Heart left ventricle (tissue), 16 donors: ENCODE measurements at places on chromosomes 12 and 14. TPM values are rescaled to one million over a fixed set of nuclear protein-coding genes. Genes with fewer than 3 reads are reported as not detected.

DNA sequence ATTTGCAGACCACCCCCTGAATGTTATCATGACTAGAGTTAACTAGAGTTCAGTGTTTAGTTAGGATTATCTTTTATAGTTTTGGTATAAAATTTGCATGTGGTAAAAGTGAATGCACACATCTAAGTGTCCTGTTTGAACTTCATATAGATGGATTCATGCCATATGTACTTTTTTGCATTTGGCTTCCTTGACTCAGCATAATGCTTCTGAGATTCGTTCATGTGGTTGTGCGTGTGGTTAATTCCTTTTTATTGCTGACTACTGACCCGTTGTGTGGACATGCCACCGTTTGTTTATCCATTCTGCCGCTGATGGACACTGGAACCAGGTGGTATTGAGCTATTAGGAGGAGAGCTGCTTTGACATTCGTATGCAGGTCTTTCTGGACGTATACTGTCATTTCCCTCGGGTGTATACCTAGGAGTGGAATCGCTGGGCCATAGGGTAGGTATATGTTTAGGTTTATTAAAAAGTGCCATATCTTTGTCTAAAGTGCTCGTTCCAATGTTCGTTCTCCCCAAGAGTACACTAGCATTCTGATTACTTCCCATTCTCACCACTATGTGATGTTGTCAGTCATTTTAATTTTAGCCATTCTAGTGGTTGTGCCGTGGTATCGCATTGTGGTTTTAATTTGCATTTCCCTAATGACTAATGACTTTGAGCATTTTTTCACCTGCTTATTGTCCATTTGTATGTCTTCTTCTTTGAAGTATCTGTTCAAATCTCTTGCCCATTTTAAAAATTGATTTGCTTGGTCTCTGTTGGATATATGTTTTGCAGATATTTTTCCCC, 37.7 kb downstream of the RIN3 start:
- H3K36me3 ChIP-seq: no peaks in the 10 kb centered on the region
- H3K27me3 ChIP-seq: no peaks in the 10 kb centered on the region
- H3K4me1 ChIP-seq: no peaks in the 10 kb centered on the region
- no peak for DNase-seq
- no peak overlapping the region for H3K27ac ChIP-seq

- no peak overlapping the region for H3K4me3 ChIP-seq
- H3K27me3 ChIP-seq: no peaks in the 10 kb centered on the region
- H3K27ac ChIP-seq: no peak overlapping the region
- H3K4me1 ChIP-seq: no peaks in the 10 kb centered on the region
- DNase-seq: no peak
Observed at GRCh38 chr14:71267007-71267513, 359.8 kb downstream of the PCNX1 start.

DNA sequence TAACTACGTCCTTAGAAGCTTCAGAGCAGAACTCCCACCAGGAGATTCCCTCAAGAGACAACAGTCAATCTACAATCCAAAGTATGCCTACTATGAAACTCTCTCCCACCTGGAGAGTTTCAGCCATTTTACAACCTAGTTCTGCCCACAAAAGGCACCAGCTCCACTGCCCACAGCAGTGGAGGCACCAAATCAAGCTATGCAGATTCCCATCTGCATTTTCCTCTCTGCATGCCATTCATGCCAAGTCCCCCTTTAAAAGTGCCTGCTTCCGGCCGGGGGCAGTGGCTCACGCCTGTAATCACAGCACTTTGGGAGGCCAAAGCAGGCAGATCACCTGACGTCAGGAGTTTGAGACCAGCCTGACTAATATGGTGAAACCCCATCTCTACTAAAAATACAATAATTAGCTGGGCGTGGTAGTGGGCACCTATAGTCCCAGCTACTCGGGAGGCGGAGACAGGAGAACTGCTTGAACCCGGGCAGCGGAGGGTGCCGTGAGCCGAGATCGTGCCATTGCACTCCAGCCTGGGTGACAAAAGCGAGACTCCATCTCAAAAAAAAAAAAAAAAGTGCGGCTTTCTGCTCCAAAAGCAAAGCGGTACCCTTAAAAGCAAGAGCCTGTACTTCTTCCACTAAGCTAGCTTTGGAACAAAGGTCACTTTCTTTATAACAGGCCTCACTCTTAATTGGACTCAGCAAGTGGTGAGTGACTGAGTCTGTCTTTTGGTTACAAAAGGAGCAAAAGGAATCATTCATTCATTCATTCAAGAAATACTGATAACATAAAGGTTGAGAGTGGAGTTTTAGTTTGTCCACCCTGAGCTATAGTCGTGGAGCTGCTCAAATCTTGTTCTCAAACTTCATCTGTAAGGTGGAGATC, 10.1 kb upstream of the DLGAP5 start:
- H3K4me3 ChIP-seq: no peak overlapping the region
- no peak for DNase-seq
- H3K27ac ChIP-seq: no peak overlapping the region
- H3K36me3 ChIP-seq: no peaks in the 10 kb centered on the region
- H3K4me1 ChIP-seq: no peaks in the 10 kb centered on the region

- peaks cover 41% of the 10 kb centered on the region for H3K36me3 ChIP-seq
- no peak for DNase-seq
- H3K27ac ChIP-seq: peak overlapping the region; percentile 97
- H3K4me3 ChIP-seq: peak overlapping the region; percentile 98
- peaks cover 15% of the 10 kb centered on the region for H3K4me1 ChIP-seq
- H3K27me3 ChIP-seq: no peaks in the 10 kb centered on the region
Observed at GRCh38 chr14:24213866-24214662, 776 bp upstream of the CHMP4A start.

DNA sequence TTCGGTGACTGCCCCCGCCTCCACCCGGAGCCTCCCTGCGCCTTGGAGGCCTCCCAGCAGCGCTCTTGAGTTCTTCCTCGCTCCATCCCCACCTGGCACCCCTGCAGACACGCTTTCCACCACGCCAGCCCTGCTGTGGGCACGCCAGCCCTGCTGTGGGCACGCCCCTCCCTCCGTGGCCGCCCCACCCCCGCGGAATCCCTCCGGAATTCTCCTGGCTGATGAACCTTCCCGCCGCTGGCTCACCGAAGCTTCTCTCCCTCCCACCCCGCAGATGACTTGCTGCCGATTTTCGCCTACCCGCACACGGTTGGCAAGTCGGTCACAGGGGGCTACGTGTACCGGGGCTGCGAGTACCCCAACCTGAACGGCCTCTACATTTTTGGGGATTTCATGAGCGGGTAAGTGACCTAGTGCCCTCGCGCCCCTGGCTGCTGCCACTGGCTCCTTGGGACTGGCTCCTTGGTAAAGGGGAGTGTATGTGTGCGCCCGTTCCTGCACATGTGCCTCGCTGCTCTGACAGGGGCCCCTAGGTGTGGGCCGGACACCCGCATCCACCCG, 15.2 kb downstream of the HHIPL1 start:
- H3K36me3 ChIP-seq: no peaks in the 10 kb centered on the region
- peaks cover 24% of the 10 kb centered on the region for H3K27me3 ChIP-seq
- H3K27ac ChIP-seq: no peak overlapping the region
- DNase-seq: peak; percentile 46

DNA sequence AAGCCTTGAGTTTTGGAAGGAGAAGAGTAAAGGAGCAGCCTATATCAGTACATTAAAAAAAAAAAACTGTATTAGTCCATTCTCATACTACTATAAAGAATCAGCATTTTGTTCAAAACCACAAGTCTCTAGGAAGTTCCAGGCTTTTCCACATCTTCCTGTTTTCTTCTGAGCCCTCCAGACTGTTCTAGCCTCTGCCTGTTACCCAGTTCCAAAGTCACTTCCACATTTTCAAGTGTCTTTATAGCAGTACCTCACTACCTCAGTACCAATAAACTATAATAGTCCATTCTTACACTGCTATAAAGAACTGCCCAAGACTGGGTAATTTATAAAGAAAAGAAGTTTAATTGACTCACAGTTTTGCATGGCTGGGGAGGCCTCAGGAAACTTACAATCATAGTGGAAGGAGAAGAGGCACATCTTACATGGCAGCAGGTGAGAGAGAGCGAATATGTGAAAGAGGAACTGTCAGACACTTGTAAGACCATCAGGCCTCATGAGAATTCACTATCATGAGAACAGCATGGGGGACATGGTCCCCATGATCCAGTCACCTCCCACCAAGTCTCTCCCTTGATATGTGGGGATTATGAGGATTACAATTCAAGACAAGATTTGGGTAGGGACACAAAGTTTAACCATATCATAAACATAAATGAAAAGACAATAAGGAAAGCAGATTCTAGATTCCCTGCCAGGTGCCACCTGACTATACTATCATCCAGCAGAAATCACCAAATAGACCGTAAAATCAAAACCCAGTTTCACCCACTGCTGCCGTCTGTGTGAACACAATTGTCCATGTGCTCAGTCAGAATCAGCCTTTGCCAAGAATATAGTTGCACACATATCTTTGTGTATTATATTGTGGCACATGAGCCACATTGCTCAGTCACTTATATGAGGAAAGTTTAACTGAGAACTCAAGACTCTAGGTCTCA, 27.8 kb downstream of the TOGARAM1 start:
- H3K27me3 ChIP-seq: no peaks in the 10 kb centered on the region
- peaks cover 17% of the 10 kb centered on the region for H3K4me1 ChIP-seq
- no peak for DNase-seq
- no peak overlapping the region for H3K4me3 ChIP-seq

GRCh38 chr14:72662214-72662613, 231.7 kb downstream of the DPF3 start:
- peaks cover 17% of the 10 kb centered on the region for H3K4me1 ChIP-seq
- no peaks in the 10 kb centered on the region for H3K36me3 ChIP-seq
- H3K27ac ChIP-seq: no peak overlapping the region
- H3K4me3 ChIP-seq: no peak overlapping the region
- H3K27me3 ChIP-seq: no peaks in the 10 kb centered on the region

GRCh38 chr14:103966631-103967030, 24.3 kb upstream of the RD3L start:
- H3K27ac ChIP-seq: no peak overlapping the region
- H3K4me1 ChIP-seq: no peaks in the 10 kb centered on the region
- H3K4me3 ChIP-seq: no peak overlapping the region
- no peak for DNase-seq
- H3K36me3 ChIP-seq: no peaks in the 10 kb centered on the region

DNA sequence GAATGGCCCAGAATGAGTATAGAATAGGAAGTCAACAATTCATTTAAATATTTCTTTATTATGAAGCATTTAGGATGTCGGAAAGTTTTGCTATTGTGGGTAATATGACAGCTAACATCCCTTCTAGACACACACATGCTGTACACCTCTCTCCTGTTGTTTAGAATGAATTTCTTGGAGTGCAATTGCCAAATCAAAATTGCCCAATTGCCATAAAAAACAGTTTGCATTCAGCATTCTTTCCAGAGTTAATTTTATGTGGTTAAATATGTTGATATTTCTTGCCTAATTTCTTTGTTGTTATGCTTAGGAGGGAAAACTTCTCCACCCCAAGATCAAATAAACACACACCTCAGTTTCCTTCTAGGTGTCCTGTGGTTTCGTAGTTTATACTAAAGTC, 16.9 kb upstream of the SMCO2 start:
- peaks cover 8% of the 10 kb centered on the region for H3K4me1 ChIP-seq
- H3K27ac ChIP-seq: no peak overlapping the region
- H3K27me3 ChIP-seq: no peaks in the 10 kb centered on the region
- no peak overlapping the region for H3K4me3 ChIP-seq
- no peaks in the 10 kb centered on the region for H3K36me3 ChIP-seq
- DNase-seq: no peak

DNA sequence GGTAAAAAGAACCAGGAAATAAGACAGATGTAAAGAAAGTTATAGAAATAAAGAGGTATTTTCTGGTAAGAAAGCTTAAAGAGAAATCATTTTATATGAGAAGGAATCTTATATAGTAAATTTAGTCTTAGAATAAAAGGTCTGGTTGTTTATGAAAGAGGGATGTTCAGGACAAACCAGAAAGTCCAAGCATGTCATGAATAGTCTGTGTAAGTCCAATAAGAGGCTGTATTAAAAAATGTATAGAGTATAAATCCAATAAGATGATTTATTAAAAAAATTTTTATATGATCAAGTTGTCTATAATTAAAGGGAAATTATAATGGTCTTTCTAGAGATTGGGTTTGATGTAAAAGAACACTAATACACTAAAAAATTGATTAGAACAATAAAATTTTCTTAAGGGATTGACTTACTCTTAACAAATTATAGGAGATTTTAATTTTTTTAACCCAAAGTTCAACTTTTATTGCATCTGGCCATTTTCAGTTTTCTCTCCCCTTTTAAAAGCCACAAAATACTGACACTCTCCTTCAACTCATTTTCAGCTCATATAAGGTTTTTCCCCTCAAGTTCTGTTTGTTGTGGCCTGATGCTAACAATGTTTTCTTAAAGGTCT, 35.1 kb downstream of the ST8SIA1 start:
- no peak overlapping the region for H3K27ac ChIP-seq
- no peak overlapping the region for H3K4me3 ChIP-seq
- no peaks in the 10 kb centered on the region for H3K27me3 ChIP-seq
- H3K36me3 ChIP-seq: no peaks in the 10 kb centered on the region
- H3K4me1 ChIP-seq: no peaks in the 10 kb centered on the region

DNA sequence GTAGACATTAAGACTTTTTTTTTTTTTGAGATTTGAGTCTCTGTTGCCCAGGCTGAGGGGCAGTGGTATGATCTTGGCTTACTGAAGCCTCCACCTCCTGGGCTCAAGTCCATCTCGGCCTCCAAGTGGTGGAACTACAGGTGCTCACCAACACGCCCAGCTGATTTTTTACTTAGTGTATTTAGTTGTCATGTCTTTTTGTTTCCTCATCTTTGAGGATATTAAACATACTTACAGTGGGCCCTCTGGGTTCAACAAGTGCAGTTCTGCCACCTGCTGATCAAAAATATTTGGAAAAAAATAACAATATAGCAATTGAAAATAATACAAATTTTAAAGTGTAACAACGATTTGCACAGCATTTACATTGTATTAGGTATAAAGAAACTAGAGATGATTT, 4.4 kb upstream of the B4GALNT1 start:
- H3K4me1 ChIP-seq: no peaks in the 10 kb centered on the region
- peaks cover 35% of the 10 kb centered on the region for H3K27me3 ChIP-seq
- DNase-seq: no peak
- H3K4me3 ChIP-seq: no peak overlapping the region
- H3K36me3 ChIP-seq: no peaks in the 10 kb centered on the region

- no peak for DNase-seq
- H3K4me3 ChIP-seq: no peak overlapping the region
- H3K36me3 ChIP-seq: no peaks in the 10 kb centered on the region
Observed at GRCh38 chr14:37865719-37866549, 270.5 kb downstream of the TTC6 start.

DNA sequence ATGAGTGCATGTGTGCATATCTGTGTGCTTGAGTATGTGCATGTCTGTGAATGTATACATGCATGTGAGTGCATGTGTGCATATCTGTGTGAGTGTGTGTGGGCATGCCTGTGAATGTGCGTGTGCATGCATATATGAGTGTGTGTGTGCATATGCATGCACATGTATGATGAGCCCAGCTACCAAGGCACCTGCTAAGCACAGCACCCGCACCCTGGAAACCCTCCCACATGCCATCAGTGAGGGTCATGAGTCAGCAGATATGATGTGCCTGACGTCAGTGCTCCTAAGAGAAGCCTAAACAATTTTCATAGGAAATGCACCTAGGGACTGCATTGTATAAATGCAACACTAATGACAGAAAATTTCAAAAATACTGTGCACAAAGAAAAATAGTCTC, 151.1 kb downstream of the KIF26A start:
- no peak overlapping the region for H3K27ac ChIP-seq
- no peak for DNase-seq

GPR135 gene
- total RNA-seq: 2.1 TPM

TAS2R42 gene
- total RNA-seq: not detected

PLEKHD1 gene
- total RNA-seq: 0.12 TPM

SIX1 gene
- not detected for total RNA-seq

SLC25A47 gene
- not detected for total RNA-seq
